ENCODE measurements at places on chromosomes 7 and 10. TPM values are rescaled to one million over a fixed set of nuclear protein-coding genes. Genes with fewer than 3 reads are reported as not detected.

Gene CTAGE4
- total RNA-seq, result 5.3 TPM

Gene TMEM178B
- 1.7 TPM for total RNA-seq

Gene FAM25A
- not detected for total RNA-seq

Gene AOAH
- total RNA-seq, result 18.5 TPM

Gene PNLIPRP1
- not detected for total RNA-seq

Gene FRG2B
- not detected for total RNA-seq

Gene LLCFC1
- total RNA-seq, result not detected

Gene GOLGA7B
- 10.5 TPM for total RNA-seq

Gene LIPJ
- not detected for total RNA-seq

Gene SHH
- not detected for total RNA-seq

Gene VAX1
- not detected for total RNA-seq

Gene SLC12A9
- 36.3 TPM for total RNA-seq

Gene SFRP4
- total RNA-seq, result not detected

Gene PRF1
- 141 TPM for total RNA-seq

Data from activated CD4-positive, alpha-beta memory T cell treated with anti-CD3 and anti-CD28 coated beads, Interleukin-2, amount 10 ng/mL, durations not matched to agents 7 days and 5 days (primary cell).